ENCODE measurements at places on chromosomes 7 and 10.

DNA sequence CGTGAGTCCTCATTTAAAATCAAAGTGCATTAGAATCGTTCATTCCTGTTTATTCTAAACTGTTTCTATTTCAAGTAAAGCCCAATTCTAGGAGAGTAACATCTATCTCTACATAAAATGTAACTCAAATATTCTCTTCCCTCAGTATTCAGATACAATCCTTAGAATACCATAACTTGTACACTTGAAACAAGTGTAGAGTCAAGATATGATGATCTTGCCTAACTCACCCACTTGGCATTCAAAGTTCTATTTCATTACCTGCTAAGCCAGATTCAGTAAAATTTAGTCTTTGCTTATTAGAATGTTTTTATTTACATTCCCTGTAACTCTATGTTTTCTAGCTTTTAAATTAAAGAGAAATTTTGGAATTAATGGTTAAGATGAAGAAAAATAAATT, 31.6 kb downstream of the PRPS1L1 start:
- DNase-seq, result no peak

DNA sequence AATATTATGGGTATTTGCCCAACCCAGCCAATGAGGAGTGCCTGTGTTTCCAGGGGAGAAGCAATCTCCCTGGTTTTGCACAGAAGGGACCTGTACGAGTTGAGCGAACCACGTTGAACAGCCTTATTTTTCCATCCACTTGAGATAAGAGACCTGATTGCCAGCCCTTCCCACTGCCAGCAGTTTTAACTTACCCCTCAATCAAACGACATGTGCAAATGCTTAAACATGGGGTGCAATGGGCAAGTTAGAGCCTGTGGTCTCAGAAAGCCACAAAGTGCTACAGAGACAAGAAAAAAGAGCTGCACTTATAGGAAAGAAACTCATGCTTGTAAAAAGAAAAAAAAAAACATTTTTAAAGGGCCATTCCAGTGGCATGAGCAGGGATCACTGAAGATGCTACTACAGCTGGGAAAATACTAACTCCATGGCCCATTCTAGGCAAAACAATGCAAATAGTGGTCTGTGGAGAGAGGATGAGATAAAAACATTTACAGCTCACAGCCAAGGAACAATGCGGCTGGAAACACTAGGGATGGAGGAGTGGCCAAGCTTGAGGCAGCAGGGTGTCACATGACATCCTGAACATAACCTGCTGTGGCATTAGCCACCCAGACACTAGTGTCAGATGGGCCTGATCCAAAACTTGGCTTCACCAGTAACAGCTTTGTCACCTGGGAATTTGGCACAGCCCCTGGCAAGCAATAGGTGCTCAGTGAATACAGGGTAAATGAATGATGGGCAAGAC, 162.8 kb downstream of the ELMO1 start:
- no peak for DNase-seq

DNA sequence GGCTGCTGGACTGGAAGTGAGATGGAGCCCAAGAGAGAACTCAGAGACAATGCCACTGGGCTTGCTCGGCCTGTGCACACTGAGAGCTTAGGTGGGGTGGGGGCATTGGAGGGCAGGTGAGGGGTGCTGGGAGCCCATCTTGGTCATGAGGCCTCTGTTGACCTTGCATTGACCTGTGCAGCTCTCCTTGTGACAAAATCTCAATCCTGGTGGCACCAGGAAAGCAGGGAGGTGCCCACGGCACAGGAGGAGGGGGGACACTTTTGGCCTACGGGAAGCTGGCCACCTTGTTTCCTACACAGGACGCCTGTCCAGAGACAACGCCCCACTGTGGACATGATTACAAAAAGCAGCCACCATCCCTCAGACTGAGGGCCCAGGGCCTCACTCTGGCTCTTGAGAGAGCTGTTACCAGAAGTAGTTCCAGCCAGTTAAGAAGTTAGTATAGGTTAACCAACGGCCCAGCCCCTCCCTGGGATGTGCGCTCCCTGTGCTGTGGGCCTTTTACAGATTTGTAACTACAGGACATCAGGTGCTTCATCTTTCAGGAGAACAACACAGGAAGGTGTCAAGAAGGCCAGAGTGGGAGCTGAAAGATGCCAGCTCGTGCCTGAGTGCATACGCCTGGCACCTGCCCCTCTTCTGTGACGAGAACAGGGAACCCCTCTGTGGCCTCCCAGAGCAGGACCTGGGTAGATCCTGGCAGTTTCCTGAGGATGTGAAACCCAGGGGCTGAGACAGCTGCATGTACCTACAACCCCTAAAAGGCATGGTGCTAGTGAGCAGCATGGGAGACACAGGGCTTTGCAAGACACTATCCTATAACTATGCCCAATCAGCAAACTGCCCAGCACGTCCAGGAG, 10.3 kb downstream of the PKD1L1 start:
- DNase-seq, result no peak

DNA sequence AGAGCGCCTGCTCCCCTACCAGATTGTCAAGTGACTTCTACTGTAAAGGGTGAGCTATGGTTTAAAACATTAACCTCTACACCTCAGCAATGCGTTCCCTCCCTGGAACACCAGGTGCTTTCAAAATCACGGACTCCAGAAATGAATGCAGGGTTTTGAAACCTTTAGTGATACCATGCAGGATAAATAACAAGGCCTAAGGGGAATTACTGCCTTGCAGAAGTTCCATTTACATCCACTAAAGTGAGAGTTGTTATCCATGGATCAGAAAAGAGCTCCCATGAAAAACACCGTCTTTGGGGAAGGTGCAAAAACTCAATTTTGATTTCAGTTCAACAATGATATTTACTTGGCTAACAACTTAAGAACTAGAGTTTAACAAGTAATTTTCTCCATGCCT, 4.0 kb downstream of the FZD8 start:
- DNase-seq, result no peak

GRCh38 chr10:101330631-101331225, 23.2 kb upstream of the BTRC start:
- peak; percentile 53 for DNase-seq

DNA sequence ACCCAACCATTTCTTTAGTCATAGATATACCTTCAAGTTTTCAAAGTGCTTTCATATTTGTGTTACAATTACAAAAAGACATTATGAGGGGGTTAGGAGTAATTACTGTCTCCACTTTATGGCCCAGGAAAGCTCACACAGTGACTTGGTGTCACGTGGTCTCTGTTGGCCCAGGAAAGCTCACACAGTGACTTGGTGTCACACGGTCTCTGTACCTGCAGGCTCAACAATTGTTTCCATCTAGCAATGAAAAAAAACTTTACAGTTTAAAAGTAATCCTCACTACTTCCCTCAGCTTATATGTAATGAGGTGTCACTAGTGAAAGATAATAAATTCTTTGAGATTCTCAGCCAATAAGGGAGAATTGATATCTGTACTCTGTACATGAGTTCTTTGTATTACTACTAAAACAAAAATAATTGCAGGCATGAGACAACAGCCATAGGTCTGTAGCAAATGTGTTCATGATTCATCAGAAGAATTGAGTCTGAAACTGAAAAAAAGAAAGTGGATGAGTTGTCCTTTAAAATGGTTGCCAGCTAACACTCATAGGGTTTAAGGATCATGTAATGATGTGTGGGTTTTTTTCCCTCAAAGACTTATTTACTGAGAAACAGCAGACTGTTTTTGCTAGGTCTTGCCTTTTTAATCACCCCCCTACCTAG, 10.9 kb downstream of the OGDH start:
- DNase-seq, result no peak

DNA sequence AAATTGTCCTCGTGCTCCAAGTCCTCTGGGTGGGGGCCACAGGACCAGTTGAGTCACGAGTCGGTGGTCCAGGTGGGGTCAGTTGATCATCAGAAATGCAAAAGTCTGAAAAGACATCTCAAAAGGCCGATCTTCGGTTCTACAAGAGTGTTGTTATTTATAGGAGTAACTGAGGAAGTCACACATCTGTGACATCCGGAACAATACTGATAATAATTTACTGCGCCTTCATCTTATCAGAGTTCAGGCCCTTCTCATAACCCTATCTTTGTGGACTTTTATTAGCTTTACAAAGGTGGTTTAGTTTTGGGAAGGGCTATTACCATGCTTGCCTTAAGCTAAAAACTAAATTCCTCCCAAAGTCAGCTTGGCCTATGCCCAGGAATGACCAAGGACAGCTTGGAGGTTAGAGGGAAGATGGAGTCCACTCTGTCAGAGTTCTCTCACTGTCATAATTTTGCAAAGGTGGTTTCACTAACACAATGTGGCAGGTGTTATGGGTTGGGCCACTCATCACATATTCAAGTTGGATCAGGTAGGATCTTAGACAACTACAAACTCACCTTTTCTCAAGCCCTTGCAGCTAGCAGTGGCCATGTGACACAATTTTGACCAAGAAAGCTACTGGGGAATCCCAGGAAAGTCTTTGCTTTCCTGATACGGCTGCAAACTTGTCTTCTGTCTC, 54.7 kb upstream of the CHST3 start:
- DNase-seq, result no peak

- no peak for DNase-seq
Measured at GRCh38 chr10:4125776-4126175, 340.8 kb upstream of the KLF6 start.

GRCh38 chr10:653991-654646, 35.3 kb downstream of the DIP2C start:
- no peak for DNase-seq

DNA sequence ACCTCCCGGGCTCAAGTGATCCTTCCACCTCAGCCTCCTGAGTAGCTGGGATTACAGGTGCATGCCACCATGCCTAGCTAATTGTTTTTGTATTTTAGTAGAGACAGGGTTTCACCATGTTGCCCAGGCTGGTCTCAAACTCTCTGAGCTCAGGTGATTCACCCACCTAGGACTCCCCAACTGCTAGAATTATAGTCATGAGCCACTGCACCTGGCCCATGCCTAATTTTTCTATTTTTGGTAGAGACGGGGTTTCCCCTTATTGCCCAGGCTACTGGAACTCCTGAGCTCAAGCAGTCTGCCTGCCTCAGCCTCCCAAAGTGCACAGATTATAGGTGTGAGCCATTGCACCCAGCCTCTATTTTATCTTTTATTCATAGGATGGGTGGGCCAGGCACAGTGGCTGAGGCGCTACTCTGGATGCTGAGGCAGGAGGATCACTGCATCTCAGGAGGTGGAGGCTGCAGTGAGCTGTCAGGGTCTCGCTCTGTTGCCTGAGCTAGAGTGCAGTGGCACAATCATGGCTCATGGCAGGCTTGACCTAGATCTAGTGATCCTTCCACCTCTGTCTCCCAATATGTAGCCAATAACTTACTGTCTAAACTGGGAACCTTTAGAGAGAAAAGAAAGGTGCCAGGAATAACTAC, 31.3 kb upstream of the STOX1 start:
- DNase-seq, result no peak

- DNase-seq, result peak; percentile 14
Measured at GRCh38 chr10:58384095-58384494, 1.1 kb upstream of the TFAM start.

DNA sequence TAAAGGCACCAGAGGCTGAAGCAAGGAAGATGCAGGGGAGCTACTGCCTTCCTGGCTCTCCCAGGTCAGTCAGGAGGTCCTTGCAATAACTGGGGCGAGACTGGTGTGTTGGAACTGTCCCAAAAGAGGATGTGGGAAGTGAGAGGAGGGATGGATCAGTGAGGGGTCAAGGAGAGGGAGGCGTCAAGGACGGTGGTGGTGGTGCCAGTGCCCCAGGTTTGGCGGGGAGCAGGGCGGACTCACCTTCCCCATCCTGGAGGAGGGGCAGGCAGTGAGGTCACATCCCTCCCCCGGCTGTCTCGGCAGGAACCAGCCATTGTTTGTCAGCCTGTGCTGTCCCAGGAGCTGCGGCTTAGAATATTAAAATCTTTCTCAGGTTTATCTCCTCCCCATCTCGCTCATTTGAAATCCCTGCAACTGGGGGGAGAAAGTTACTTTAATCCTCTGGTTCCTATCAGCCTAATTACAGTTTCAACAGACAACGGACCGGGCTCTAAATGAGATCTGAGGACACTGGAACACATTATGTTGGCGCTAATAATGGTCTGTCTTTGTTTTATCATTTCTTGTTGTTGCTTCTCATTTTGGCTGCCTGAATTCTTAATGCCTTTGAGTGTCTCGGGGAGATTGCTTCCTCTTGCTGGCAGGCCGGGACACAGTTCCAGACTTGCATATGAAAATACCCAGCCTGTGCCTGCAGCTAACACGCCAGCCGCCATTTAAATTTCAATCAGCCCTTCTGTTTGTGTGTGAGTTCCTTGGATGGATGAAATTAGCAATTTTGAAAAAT, 387.5 kb downstream of the RPS24 start:
- no peak for DNase-seq

GRCh38 chr7:139329119-139329518, 12.0 kb upstream of the FMC1 start:
- no peak for DNase-seq

DNA sequence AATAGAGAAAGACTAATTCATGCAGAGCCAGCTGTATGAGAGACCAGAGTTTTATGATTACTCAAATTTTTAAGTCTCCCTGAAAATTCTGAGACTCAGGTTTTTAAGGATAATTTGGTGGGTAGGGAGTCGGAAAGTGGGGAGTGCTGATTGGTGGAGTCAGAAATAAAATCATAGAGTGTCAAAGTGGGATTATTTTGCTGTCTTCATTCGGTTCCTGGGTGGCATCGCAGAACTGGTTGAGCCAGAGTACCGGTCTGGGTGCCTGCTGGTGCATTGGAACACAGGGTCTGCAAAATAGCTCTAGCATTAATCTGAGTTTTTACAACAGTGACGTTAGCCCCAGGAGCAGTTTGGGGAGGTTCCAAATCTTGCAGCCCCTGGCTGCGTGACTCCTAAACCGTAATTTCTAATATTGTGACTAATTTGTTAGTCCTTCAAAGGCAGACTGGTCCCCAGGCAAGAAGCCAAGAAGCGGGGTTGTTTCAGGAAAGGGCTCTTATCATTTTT, 32.4 kb downstream of the GPRIN2 start:
- peak; percentile 43 for DNase-seq

GRCh38 chr10:42952349-42952748, 124.5 kb upstream of the RET start:
- peak; percentile 72 for DNase-seq

DNA sequence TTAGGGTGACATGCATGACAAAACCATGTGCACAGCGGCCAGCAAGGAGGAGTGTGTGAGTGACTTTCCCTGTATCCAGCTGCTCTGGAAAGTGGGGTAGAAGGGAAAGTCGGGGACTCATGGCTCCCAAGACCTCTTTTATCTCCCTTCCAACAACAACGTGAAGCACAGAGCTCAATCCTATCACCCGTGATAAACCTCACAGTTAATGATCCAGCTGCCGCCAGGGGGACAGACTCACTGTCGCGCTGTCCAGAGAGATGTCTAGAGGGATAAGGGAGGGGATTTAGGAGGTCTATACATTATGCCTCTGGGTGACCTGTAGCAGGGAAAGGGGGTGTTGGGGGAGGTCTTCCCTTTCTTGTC, 84.0 kb upstream of the SMNDC1 start:
- no peak for DNase-seq
